ENCODE measurements at places on chromosomes 5 and 9.
A peak's percentile ranks its signal among the peaks of the same experiment; 100 is the strongest.

DNA sequence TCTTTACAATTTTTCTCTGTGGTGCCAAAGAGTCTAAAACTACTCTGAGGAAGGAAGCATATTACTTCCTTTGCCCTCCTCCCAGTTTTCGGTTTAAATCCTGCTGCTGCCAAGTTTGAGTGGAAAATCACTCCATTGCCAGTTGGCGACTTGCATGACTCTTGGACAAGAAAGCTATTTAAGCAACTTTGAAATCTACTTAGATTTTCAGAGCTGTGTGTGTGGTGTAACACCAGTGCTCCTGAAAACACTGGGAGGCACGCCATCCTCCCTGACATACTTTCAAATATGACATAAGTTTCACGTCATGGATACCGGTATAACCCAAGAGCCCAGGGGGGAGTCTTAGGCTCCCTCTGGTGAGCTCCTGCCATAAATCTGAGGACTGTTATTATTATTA, 83.5 kb upstream of the RIOK2 start:
- DNase-seq, result no peak

GRCh38 chr9:16824545-16825330, 45.7 kb downstream of the BNC2 start:
- DNase-seq, result peak; percentile 36

DNA sequence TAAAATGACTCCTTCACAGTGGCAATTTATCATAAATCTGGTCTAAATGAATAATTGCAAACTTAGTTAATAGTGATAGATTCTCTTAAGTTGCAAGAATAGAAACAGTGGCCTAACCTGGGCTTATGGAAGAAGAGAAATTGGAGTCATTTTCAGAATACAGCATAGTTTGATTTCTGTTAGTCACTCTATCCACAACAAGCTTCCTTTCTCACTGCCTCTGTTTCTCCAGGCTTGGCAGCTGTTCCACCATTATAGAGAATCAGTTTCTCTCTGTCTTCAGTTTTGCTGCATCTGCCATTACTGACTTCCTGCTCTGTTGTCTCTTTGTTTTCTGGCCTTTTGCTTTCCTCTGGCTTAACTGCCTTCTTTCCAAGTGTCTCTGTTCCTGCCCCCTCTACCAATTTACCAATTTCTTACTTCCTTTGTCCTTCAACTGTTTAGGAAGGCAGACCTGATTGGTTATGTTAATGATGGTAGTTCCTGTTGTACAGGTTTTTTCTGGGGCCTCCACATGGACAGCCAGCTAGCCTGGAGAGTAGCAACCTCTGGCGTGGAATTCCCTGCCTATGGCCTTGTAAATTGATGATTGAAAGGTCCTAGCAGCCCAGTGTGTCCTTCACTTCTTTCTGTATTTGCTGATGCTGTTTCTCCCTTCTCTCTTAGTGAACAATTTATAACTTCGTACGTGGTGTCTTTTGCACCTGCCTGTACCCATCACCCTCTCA, 75.9 kb upstream of the RASGRF2 start:
- no peak for DNase-seq

- DNase-seq, result no peak
Observed at GRCh38 chr5:135205632-135206349, 171.8 kb upstream of the PITX1 start.

- DNase-seq, result no peak
Observed at GRCh38 chr9:124386201-124386600, 29.0 kb downstream of the PSMB7 start.
